ENCODE measurements at places on chromosomes 13 and 19. TPM values are rescaled to one million over a fixed set of nuclear protein-coding genes. Genes with fewer than 3 reads are reported as not detected.

- no peak for DNase-seq
Measured at GRCh38 chr13:23777575-23777870, 111.7 kb downstream of the MIPEP start.

- no peak for DNase-seq
Measured at GRCh38 chr19:13814550-13814949, 19.3 kb downstream of the ZSWIM4 start.

GRCh38 chr13:30332456-30333143, 25.2 kb upstream of the KATNAL1 start:
- no peak for DNase-seq

DNA sequence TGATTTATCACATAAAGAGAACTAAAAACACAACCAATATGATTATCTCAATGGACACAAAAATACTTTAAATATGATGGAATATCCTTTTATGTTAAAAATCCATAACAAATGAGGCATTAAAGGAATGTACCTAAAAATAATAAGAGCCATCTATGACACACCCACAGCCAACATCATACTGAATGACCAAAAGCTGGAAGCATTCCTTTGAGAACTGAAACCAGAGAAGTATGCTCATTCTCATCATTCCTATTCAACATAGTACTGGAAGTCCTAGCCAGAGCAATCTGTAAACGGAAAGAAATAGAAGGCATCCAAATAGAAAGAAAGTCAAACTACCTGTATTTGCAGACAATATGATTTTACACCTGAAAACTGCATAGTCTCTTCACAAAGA, 671.0 kb downstream of the SLITRK1 start:
- no peak for DNase-seq

The RTBDN gene
- not detected for total RNA-seq

- no peak for DNase-seq
Measured at GRCh38 chr13:77583581-77583980, 48.1 kb downstream of the SCEL start.

The THSD8 gene
- not detected for total RNA-seq

GRCh38 chr13:73945871-73946270, 188.3 kb downstream of the KLF12 start:
- DNase-seq: peak; percentile 51

The SELENOV gene
- total RNA-seq: not detected

DNA sequence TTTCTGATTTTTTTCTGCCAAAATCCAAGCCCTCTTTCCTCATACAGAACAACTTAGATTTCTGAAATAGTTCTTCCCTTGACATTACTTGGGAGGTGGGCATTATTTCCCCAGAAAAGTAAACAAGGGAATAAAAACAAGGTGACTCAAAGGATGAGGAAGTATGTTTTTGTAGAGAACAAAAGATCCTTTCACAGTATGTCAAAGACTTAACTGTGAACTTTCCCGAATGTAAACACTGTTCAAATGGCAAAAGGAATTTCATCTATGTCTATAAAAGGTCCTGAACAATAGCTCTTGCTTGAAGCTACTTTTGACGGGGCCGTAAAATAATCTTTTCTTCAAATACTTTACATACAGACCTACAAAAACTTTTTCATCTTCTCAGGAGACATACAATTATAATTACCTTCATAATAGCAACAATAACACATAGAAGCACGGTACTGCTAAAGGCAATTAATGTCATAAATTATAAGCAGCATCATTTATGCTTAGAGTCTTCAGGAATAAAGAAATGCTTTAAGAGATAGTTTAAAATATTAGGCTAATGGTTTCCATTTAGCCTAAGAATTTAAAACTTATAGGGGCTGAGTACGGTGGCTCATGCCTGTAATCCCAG, 191.1 kb downstream of the RGCC start:
- no peak for DNase-seq

- DNase-seq: no peak
Measured at GRCh38 chr13:27570906-27571305, 49.4 kb downstream of the LNX2 start.

The OLFM2 gene
- total RNA-seq: 42.6 TPM

DNA sequence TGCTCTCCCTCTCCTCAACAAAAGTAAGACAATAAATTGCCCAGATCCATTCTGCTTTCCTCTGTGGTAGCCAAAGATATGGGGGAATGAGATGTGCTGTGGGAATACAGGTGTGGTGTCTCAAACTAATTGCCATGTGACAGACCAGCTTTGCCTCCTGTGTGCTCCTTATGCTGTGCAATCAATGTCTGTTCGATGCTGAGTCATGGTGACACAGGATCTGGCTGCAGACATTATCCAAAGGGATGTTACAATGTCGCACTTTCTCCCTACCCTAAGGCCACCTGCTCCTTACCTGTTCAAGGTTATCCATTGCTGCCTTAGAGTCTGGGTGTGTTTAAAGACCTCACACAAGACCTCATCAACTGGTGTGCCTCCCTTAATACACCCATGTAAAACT, 32.5 kb downstream of the FGF14 start:
- DNase-seq: no peak

The RSPH6A gene
- 0.15 TPM for total RNA-seq

The USP12 gene
- 21.0 TPM for total RNA-seq

The RDH8 gene
- total RNA-seq: not detected

- no peak for DNase-seq
Measured at GRCh38 chr13:38766799-38767198, 79.9 kb downstream of the FREM2 start.

DNA sequence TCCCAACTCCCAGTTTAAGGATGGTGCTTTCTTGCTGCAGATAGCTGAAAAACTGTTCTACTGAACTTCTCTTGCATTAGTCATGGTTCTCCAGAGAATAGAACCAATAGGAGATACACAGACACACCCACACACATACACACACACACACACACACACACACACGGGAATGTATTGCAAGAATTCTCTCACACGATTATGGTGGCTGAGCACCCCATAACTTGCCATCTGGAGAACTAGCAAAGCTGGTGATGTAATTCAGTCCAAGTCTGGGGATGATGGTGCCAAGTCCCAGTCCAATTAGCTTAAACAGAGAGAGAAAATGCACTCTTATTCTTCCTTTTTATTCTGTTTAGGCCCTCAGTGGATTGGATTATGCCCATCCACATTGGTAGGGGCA, 643.9 kb downstream of the DIAPH3 start:
- no peak for DNase-seq

All from breast epithelium (tissue), 4 donors.